ENCODE measurements at places on chromosomes 5 and 9. TPM values are rescaled to one million over a fixed set of nuclear protein-coding genes. Genes with fewer than 3 reads are reported as not detected.

The PCDHB10 gene
- total RNA-seq: 0.41 TPM

DNA sequence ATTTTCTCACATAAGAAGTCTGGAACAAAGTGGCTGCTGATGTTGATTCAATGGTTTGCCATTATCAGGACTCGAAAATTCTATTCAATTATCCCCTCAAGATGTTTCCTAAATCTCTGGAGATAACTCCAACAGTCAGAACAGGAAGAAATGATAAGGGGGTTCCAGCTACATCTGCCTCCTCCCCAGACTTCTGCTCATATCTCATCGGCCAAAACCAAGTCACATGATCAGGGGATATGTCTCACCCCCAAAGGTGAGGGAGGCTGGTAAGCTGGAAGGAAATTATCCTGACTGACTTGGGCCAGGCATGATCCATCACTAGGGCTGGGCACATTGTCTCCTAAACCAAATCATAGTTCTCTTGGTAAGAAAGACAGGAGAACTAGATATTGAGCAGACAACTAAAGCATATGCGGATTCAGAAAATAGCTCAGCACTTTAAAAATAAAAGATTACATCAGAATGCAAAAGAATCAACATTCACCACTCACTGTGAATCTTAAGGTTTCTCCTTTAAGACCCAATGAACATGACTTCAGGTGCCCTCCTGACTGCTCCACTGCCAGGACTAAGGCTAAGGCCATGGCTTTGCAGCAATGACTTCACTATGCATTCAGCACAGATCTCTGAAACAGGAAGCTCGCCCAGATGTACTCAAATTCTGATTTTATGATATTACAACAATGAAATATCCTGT, 306.3 kb downstream of the ENC1 start:
- DNase-seq: no peak

DNA sequence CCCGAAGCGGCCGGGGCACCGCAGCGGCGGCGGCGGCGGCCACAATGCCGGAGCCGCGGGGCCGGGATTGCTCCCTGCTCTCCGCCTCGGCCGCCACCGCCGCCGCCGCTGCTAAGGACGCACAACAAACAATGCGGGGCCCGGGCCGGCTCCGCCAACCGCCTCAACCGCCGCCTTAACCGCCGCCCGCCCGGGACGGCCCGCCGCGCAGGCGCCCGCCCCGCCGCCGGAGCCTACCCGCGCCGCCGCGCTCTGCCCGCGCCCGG, 254 bp downstream of the STRBP start:
- DNase-seq: peak; percentile 3

DNA sequence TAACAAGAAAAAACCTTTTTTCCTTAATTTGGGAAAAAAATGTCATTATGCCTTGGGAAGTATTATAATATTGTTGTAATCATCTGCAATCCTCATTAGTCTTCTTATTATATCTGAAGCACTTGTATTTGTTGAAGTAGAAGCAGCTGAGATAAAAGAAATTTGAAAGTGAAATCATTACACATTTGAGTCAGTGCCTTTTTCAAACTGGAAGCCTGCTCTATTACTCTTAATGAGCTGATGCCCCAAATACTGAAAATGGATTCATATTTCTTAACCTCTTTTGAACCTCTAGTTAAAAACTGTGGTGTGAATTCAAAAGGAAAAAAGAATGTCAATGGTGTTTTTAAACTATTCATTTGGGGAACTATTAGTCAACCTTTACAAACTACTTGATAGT, 1027.7 kb downstream of the NR2F1-AS1 start:
- DNase-seq: no peak

DNA sequence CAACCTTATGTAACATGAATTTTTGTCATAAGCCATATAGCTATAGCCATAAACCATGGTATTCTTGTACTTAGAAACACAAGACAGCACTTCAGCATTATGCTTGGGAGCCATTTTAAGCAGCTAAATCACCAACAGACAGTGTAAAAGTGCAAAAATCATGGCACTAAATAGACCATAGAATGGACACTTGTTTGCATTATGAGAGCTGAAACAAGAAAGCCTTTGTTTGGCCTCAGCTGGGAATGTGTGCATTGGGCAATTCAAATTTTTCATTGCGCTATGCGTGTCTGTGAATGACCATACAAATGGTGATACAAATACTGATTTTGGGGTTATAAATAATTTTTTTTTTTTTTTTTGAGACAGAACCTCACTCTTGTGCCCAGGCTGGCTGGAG, 23.7 kb downstream of the KDM4C start:
- DNase-seq: no peak

The PITX1 gene
- 1.5 TPM for total RNA-seq

The SMIM33 gene
- total RNA-seq: not detected

Data from fibroblast of the aortic adventitia (primary cell).